ENCODE measurements at places on chromosomes 11 and 22.

DNA sequence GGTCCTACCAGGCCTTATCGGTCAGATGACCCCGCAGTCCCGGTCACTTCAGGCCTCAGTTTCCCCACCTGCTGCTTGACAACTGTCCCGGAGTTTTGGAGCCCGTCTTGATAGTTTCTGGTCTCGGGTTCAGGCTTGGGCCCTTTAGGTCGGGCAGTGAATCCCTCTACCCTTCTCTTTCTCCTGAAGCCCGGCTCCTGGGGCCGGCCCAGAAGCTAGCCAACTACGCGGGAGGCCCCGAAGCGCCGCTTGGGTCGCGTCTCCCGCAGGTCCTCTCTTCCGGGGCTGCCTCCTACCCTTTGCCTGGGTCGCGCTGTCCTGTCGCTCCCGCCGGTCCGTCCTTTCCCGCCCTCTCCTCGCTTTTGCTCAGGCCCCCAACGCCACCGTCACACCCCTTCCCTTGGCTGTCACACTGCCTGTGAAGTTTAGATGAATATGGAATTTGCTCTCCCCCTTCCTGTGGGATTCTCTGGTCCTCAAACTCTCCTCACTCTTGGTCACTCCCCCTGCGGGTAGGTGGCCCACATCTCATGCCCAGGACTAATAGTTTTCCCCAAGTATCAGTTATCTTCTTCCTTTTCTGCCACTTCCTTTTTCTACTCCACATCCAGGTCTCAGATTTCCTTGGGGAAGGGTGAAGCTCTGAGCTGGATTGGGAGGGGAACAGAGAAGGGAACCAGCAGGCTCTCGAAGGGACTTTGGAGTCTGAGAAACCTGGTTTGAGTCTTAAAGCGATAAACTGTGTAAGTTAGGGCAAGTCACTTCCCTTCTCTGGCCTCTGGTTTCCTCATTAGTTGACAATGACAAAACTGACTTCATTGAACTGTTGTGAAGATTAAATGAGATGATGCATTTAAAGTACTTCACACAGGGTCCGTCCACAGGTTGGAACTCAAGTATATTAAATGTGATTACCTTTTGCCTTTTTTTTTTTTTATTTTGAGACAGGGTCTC, 790 bp downstream of the RAB1B start:
- no peak for DNase-seq

DNA sequence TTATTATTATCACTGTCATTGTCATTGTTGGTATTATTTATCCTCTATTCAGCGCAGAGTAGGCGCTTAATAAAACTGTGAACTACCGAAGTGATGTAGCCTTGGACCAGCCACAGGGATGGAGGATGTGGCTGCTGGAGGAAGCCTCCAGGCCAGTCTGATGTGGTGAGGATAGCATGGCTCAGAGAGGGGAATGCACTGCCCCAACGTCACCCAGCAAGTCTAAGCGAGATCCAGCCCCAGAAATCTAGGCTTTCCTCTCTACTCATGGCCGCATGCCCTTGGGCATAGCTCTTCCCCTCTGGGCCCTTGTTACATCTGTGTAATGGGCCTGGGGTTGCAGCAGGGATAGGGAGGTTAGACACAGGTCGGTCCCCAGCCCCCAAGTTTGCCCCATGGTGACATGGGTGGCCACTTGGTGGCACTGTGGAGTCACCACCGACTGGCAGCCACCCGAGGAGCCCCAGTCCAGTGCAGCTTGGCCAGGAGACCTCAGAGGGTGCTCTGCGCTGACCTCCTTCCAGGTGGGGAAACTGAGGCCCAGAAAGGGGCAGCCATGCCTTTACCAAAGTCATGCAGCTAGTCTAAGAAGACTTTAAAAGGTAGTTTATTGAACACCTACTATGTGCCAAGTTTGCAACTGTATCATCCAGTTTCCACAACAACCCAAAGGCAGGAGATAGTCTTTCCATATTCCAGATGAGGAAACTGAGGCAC, 395.7 kb downstream of the MN1 start:
- DNase-seq, result peak; percentile 44

GRCh38 chr11:105027678-105028077, 4.7 kb upstream of the CASP5 start:
- DNase-seq, result no peak

DNA sequence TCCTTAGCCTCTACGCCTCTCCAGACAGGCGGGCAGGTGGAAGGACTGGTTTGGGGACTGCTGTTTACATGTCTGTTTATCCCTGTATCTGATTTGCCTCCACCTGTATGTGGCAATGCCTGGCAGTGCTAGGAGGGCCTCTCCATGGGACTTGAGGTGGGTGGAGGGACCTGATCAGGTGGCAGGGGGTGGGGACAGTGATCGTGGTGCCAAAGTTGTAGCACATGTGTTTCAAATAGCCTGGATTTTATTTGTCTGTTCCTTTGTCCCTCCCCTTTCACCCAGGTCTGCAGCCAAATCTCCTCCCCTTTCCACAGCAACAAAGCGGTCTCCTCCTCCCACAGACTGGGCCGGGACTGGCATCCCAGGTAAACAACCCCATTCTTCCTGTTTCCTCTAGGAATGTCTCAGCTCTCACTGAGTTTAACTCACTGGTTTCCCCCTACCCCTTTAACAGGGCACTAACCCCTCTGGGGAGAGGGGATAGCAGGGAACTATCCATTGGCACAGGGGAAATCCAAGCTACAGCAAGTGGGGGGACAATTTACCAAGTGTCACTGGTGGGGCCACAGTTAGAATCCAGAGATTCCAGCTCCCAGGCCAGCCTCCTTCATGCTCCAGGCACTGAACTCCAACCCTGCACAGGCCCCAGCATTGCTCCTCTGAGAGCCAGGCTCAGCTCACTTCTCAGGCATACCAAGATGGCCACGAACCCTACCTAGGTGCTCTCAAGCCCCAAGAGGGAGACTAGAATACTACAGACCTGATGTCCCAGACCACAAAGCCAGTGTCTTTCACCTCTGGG, 22.9 kb upstream of the TLCD5 start:
- no peak for DNase-seq

- peak; percentile 98 for DNase-seq
These were observed at the start of gene PPARA for GRCh38 chr22:46150034-46150654. Gene PPARA, plus strand, starts transcription at chr22:46150526. Its CDS starts 47,858 bp downstream, at chr22:46198384.

DNA sequence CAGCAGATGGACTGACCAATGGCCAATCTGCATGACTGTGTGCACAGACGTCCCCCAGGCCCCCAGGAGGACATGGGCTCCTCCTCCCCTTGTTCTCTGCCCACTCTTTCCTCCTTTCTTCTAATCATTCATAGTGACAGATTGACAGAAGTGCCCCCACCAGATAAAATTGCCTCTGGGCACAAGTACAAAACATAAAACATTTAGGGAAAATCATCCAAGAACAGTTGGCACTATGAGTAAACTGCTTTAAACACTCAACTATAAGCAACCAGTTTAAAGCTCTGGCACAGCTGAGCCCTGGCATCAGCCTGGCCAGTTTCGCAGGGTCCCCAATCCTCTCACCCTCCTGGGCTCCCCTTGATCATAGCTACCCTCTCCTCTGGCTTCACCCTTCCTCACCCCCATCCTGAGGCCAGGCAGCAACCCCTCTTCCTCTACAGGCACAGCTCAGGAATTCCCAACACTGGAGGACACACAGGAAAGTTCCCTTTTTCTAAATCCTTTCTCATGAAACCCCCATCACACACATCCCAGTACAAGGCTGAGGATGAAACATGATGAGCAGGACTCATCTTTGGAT, 232.9 kb downstream of the BUD13 start:
- no peak for DNase-seq

GRCh38 chr11:127037596-127037995, 37.0 kb upstream of the KIRREL3 start:
- DNase-seq, result no peak

DNA sequence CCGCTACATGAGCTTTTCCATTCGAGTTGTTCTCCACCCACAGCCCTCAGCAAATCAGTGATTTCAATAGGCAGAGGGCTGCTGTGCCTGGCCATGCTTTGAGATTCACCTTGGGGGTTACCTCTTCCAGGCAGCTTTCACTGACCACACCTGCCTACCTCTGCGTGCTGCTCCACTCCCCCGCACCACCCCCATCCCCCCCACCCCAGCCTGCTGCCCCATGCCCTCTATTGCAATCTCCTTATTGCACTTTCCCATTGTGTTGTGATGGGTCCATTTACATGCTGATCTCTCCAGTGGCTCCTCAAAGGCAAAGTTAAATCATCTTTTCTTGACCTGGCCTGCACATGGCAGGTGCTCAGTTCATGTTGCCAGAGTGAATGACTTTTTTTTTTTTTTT, 18.0 kb upstream of the POLA2 start:
- no peak for DNase-seq

DNA sequence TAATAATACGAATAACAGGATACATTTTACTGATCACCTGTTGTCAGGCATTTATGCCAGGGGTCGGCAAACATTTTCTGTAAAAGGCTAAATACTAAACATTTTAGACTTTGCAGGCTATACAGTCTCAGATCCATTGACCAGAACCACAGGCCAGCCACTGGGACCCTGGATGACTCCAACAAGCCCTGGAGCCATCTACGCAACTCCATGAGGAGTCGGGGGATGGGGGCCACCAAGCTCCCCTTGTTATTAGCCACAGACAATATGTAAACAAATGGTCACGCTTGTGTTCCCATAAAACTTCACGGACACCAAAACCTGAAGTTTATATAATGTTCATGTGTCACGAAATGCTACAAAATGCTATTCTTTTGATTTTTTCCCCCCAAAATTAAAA, 54.4 kb upstream of the EMID1 start:
- DNase-seq, result no peak

DNA sequence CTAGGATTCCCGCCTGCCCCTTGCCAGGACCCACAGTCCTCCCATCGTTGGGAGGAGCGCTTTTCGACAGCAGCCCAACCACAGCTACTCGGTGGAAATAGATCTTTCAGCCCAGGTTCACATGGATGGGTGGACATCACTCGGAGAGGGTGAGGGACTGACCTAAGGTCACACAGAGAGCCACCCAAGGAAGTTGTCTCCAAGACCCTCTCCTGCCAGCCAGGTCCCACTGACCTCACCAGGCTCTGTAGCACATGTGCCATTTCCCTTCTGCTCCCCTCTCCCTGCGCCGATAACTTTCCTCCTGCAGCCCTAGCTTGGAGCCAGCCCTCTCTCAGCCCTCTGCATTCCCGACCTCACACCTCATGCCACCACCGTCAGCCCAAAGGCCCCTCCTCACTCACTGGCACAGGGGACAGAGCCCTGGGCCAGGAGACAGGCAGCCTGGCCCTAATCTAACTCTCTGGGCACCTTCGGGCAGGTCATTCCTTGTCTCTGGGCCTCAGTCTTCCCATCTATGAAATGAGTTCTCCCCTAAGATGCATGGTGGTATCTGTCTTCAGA, 4.7 kb downstream of the KCNJ4 start:
- DNase-seq, result no peak

- DNase-seq, result peak; percentile 31
These were observed 71.5 kb upstream of the VSTM5 start for GRCh38 chr11:93921695-93922468.

GRCh38 chr22:39940757-39941305, 19.4 kb upstream of the TMA7B start:
- DNase-seq, result no peak

DNA sequence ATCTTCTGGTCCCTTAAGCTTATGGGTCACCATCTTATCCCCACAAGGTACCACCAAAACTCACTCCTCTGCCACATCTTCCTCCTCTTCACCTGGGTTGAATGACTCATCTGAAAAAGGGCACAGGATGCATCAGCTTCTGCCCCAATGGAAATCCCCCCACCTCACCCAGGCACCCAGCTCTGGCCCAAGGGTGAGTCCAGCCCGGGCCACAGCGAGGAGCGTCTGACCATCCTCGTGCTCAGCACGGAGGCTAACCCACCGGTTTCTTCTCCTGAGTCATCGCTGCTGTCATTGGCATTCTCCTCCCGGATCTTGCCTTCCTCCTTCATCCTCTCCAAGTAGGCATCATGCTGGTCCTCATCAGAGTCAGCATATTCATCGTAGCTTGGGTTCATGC, 5.3 kb upstream of the TNKS1BP1 start:
- DNase-seq, result no peak

DNA sequence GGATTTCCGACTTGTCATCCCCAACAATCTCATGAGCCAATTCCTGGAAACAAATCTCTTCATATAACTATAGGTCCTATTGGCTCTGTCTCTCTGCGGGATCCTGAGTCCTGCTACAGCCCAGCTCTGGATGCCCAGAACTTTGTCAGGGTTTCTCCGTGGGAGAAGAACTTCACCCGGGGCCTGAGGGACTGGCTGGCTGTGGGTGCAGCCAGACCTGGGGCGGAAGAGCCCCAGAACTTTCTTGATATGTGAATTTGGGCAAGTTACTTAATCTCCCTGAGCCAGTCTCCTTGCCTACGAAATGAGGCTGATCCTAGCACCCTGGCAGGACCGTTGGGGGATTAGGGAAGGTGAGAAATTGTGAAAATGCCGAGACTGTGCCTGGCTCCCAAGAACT, 6.6 kb upstream of the TRIM29 start:
- no peak for DNase-seq

- no peak for DNase-seq
These were observed 74.6 kb downstream of the ARHGEF12 start for GRCh38 chr11:120410622-120411380.

DNA sequence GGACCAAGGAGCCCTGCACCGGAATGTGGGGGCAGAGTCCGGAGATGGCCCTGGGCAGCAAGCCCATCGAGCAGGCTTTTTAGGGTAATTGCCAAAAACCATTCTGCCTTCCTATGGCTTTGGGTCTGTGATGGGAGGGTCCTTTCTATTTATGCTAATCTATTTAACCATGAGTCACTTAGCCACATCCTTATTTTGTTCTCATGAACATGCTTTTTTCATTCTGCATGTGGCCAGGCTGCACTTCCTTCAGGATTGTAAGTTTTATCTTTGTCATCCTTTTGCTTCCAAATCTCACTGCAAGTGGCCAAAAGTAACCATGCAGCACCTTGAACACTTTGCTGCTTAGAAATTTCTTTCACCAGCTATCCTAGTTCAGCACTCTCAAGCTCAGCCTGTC, 88.3 kb downstream of the EFCAB6 start:
- DNase-seq, result no peak

DNA sequence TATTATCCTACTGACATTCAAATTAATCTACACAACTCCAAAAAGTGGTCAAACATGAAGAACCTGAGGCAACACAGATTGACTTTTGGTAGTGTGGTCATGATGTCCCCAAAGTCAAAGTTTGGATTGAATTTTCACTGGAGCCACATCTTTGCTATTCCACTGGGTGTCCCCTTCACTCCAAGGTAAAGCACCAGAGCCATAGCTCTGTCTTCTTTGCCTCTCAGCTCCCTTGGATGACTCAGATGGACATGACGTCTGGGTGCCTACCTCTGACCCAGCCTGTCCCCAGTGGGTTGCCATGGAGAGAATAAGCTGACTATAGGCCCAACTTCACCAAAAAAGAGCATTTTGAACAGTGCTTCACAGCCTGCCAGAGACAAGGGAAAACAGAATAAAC, 57.4 kb upstream of the ARHGAP42 start:
- DNase-seq, result no peak

GRCh38 chr22:45860201-45860600, 116.8 kb downstream of the WNT7B start:
- no peak for DNase-seq

GRCh38 chr22:47608421-47608820, 846.0 kb downstream of the TBC1D22A start:
- DNase-seq, result no peak

Data from GM12891 (cell line).